ENCODE measurements at places on chromosomes 12 and 14. TPM values are rescaled to one million over a fixed set of nuclear protein-coding genes. Genes with fewer than 3 reads are reported as not detected.

DNA sequence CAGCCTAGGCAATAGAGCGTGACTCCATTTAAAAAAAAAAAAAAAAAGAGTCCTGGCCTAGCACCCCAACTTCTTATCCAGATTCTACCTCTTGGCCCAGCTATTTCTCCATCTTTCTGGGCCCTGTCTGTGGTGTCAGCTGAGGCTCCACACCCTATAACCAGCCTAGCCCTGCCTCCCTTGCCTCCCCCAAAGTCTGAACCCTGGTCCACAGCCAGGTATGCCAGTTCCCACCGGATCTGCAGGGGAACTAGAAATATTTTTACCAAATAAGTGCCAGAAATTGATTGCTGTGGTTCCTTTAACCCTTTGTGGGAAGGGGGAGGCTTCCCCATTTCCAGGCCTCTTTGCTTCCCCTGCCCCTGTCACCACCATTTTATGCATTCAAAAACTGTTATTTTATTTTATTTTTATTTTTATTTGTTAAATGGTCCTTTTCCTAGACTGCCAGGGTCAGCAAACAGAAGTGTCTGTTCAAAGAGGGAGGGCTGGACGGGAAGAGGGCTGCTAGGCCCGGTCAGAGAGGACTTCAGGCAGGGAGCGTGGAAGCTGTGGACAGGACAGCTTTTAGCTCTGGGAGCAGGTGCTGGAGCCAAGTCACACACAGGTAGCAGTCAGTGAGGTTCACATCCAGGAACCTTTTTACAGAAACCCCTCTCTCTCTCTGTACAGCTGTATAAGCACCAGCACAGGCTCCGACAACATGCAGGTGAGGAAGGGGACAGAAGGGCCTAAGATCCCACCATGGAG is 23.2 kb downstream of the TTC9 start:
- no peak for DNase-seq

GRCh38 chr12:92334552-92334951 is 188.9 kb upstream of the BTG1 start:
- no peak for DNase-seq

DNA sequence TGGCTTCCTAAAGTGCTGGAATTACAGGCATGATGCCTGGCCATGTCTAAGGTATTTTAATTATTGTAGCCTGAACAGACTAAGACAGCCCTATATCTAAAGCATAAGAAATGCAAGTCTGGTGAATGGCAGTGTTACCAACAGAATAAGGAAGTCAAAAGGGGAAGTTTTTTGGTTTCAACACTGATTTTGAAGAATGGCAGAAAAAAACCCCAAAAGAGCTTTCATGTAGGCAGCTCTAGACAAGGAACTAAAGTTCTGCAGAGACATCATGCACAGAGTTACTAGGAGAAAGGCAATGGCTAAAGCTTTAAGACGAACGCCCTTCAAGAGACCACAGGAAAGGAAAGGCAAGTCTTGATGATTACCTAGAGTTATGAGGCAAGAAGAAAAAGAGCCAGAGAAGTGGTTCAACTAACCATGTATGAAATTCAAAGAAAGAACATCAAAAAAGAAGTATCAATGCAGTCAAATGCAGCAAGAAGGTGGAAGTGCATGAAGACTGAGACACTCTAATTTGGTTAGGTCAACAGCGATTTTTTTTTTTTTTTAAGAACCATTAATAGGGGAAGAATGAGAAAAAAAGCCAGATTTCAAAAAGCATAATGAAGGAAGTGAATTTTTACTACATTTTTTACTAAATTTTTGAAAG is 50.8 kb downstream of the RPS6KA5 start:
- no peak for DNase-seq

DNA sequence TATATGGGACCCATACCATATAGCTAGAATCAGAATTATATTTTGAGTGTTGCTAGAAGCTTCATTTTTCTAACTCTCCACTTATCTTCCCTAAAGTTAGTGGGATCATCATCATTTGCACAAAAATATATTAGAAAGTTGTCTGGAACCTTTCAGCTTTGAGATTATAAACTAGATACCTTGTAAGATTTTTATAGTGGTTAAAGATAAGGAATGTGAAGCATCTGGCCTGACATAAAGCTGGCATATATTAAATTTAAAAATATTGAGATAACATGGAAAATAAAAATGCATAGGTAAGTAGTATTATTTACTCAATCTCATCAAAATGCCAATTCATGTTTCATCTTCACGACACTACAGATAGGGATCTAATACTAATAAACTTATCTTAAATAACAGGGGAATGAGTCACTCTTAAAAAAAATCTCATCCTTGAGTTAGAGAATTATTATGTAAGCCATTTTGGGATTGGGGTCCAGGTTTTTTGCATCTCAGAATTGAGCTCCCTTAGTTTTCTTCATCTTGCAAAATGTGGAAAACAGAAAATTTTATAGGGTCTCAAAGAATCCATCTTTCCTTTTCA is 318.5 kb downstream of the KCNC2 start:
- no peak for DNase-seq

DNA sequence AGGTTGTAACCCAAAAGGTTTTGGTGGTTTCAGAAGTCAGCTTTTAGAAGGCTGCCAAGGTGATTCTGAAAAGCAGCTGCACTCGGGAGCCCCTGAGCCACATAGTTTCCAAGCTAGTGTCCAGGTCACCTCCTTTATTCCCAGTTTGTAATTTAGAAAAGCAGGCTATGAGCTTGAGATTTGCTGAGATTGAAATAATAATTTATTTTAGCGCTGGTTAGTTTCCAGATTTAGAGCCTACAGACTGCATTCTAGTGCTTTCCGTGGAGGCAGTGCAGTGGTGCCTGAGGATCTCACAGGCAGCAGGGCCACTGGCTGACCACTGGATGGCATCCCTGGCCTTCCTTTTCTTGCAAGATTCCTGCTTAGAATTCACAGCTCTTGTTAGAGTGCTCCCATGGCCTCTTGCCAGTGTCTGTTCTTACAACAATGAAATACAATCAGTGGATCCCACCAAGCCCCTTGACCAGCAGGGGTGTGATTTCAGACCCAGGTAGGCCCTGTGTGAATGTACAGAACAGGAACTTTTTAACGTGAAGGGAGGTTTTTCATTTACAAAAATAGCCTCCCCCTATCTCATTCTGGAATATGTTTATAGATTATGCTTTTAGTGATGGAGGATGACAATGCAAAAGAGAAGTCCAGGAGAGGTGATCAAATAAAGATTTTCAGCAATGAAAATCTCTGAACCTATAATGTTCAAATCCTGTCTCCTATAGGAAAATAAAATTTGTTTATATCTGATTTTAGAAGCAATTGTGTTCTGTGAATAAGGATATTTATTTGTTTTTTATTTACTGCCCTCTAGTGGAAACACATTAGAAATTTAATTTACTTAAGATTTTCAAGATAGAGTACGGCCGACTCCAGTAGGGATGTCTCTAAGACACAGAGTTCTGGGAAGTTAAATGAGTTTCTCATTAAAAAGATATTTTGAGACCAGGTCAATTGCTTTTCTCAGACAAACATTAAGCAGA is 362.1 kb upstream of the STXBP6 start:
- DNase-seq: no peak

The CBLN3 gene
- total RNA-seq: 2.6 TPM

DNA sequence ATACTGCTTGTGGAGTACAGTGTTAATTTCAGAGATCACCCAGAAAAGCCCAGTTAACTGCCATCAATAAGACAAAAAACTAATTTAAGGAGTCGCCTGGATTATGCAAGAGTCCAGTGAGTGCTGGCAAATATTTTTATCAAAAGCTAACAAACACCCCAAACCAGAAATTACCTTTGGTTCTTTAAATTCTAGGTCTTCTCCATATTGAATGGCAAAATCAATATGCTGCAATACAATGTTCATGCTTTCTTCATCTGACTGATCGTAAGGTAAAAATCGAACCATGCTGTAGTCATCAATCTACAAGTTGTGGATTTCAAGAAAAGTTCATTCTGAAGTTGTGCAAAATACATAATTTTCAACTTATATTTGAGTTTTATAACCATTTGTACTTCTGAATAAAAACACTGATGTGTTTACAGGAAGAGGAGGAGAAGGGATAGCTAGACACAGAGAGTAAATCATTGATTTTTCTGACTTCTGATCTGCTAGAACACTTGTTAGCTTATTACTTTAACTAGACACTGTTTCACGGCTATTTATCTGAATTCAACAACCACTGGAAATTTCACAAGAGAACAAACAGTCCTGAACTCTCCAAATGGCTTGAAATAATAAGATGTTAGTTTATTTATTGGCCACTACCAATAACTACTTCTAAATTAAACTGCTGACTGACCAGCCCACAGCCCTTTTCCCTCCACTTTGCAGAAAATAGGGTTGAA is 3.6 kb upstream of the ARPC3 start:
- no peak for DNase-seq

- no peak for DNase-seq
These were observed 19.9 kb downstream of the SH2B3 start for GRCh38 chr12:111425655-111426054.

The AKAP6 gene
- total RNA-seq: 5.4 TPM

- no peak for DNase-seq
These were observed 250.1 kb downstream of the NUAK1 start for GRCh38 chr12:105888696-105889095.

The TTLL5 gene
- total RNA-seq: 30.8 TPM

The PLD4 gene
- total RNA-seq: 2.2 TPM

The TMTC2 gene
- 14.6 TPM for total RNA-seq

GRCh38 chr14:93719256-93719655 is 69.0 kb downstream of the PRIMA1 start:
- no peak for DNase-seq

The PRPH gene
- total RNA-seq: 69.5 TPM

The PTGER2 gene
- 3.2 TPM for total RNA-seq

DNA sequence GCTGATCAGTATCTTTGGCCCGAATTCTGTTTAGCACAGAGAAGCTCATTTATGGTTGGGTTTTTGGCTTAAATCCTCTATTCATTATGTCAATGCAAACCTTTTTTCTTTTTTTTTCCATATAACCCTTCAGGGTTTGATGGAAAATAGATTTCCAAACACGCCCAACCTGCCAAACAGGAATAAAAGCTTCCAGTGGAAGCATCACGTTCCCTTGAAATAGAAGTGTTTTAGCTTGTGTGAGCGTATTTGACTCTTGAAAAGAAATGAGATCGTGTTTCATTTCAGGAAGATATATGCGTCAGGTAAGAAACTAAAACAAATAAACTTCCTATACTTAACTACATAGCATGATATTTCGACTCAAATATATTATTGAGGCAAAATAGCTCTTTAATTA is at the start of gene PIK3C2G:
PIK3C2G (plus strand) TSS at position 246 of the 400 bp plus-strand sequence. CDS start 20,564 bp downstream, outside the sequence.
- no peak for DNase-seq

GRCh38 chr14:105312973-105313372 is 1.6 kb upstream of the PACS2 start:
- DNase-seq: no peak

DNA sequence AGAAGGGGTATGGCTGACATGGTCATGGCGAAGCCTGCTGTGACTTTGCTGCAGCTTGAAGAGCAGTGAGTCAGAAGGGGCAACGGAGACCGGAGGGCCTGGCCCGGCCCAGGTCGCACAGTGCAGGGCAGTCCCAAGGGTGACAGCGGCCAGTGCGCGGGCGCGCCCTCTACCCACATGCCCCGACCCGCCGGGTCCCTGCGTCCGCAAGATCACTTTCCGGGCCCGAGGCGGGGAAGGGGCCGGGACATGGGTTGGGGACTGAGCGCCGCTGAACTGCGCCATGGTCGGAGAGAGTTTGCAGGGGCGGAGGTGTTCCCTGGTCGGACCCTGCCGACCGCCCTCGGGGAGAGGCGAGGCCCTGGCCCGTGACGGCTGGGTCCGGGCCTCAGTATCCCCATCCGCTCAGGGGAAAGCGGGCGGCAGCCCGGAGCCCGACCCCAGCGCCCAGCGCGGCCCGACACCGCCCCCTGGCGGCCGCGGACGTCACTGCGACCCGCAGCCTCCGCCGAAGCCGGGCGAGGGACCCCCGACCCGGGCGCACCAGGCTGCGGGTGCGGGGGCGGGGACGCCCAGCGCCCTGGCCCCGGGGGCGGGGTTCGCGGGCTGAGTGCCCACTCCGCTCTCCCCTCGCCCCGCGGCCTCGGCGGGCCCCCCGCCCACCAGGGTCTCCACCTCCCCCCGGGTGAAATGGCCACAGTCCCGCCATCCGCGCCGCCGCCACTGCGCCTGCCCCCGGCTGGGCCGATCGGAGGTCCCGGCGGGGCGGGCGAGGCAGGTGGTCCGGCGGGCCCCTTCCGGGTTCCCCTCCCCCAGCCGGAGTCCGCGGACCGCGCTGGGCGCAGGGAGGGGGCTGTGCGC is 7.2 kb upstream of the ANKRD9 start:
- peak; percentile 70 for DNase-seq

Data from mucosa of descending colon (tissue), 3 donors.